ENCODE measurements at places on chromosomes 11 and 22. TPM values are rescaled to one million over a fixed set of nuclear protein-coding genes. Genes with fewer than 3 reads are reported as not detected.

Gene ARHGEF17
- 80.6 TPM for total RNA-seq

Gene GRIK4
- 0.74 TPM for total RNA-seq

Gene OR4D5
- total RNA-seq = not detected

Gene SLC22A8
- total RNA-seq = not detected

Gene BTG4
- not detected for total RNA-seq

Gene CCDC87
- 0.28 TPM for total RNA-seq

Gene IGF2
- total RNA-seq = 34.1 TPM

Gene GNAZ
- total RNA-seq = 0.86 TPM

Gene TH
- total RNA-seq = not detected

Gene KDELR3
- total RNA-seq = 28.6 TPM

Gene TEX54
- not detected for total RNA-seq

DNA sequence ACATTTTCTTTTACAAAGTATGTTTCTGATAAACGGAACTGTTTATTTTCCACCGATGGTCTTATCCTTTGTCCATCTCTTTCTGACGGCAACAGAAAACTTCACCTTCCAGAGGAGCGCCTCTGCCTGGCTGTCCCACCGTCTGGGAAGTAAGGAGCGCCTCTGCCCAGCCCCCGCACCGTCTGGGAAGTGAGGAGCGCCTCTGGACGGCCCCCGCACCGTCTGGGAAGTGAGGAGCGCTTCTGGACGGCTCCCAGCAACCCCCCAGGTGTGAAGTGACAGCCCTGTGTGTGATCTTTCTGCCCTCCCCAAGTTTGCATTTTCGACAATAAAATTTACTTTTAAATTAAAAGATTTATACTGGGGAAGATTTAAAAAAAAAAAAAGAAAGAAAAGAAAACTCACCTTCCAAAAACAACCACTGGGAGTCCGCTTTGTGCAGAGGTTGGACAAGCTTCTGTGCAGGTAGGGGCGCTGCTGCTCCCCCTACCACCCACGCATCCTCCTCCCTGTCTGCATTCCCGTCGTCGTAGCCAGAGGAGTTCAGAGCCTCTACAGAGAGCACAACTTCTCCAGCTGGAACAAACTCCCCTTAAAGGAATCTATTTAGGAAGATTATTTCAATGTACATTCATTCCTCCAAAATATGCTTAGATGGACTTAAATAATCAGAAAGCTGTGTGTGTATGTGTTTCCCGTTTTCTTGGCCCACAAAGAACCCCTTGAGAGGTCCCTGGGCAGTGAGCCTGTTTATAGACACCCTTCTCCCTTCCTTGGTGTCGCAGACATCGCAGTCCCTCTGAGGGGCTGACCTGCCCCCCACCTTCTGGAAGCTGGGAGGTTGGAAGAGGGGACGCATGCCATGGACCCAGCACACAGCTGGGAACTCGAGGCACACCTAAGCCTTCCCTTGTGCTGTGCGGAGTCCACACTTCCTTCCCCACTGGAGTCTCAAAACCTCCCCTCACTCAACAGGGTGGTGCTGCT is 849 bp upstream of the APOBEC3B start:
- H3K4me3 ChIP-seq = no peak overlapping the region
- H3K4me1 ChIP-seq = peaks cover 2% of the 10 kb centered on the region
- no peaks in the 10 kb centered on the region for H3K27me3 ChIP-seq

GRCh38 chr22:19118329-19118880 is 3.8 kb downstream of the DGCR2 start:
- peaks cover 9% of the 10 kb centered on the region for H3K4me1 ChIP-seq
- H3K4me3 ChIP-seq = no peak overlapping the region
- no peaks in the 10 kb centered on the region for H3K36me3 ChIP-seq
- no peak for DNase-seq
- H3K27me3 ChIP-seq = no peaks in the 10 kb centered on the region

GRCh38 chr11:111631024-111631665 is 28.9 kb downstream of the SIK2 start:
- no peak overlapping the region for H3K27ac ChIP-seq
- DNase-seq = no peak
- H3K4me3 ChIP-seq = no peak overlapping the region
- no peaks in the 10 kb centered on the region for H3K27me3 ChIP-seq

DNA sequence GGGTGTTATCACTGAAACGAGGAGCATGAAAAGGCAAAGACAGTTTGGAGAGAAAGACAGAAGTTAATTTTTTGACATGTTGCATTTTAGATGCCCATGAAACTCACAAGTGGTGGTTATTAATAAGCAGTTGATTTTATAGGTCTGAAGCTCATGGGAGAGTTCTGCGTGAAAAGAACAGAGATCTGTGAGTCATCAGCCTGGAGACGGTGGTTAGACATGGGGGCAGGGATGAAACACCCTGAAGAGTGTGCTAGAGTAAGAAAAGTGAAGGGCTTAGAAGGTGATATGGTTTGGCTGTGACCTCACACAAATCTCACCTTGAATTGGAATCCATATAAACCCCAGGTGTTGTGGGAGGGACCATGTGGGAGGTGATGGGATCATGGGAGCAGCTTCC is 289.1 kb upstream of the ISX start:
- no peak overlapping the region for H3K27ac ChIP-seq
- no peaks in the 10 kb centered on the region for H3K4me1 ChIP-seq
- no peak for DNase-seq

GRCh38 chr11:77075425-77075905 is 8.7 kb downstream of the CAPN5 start:
- no peak for DNase-seq
- H3K4me3 ChIP-seq = no peak overlapping the region
- H3K27me3 ChIP-seq = no peaks in the 10 kb centered on the region
- peaks cover 30% of the 10 kb centered on the region for H3K4me1 ChIP-seq

GRCh38 chr11:9344061-9344680 is 29.8 kb upstream of the TMEM41B start:
- no peak overlapping the region for H3K4me3 ChIP-seq
- H3K4me1 ChIP-seq = no peaks in the 10 kb centered on the region
- H3K27me3 ChIP-seq = no peaks in the 10 kb centered on the region
- no peaks in the 10 kb centered on the region for H3K36me3 ChIP-seq

- H3K27ac ChIP-seq = peak overlapping the region; percentile 72
- DNase-seq = peak; percentile 58
- H3K36me3 ChIP-seq = peaks cover 6% of the 10 kb centered on the region
- peaks cover 26% of the 10 kb centered on the region for H3K4me1 ChIP-seq
Observed at GRCh38 chr11:74932169-74932568, 16.7 kb downstream of the XRRA1 start.

DNA sequence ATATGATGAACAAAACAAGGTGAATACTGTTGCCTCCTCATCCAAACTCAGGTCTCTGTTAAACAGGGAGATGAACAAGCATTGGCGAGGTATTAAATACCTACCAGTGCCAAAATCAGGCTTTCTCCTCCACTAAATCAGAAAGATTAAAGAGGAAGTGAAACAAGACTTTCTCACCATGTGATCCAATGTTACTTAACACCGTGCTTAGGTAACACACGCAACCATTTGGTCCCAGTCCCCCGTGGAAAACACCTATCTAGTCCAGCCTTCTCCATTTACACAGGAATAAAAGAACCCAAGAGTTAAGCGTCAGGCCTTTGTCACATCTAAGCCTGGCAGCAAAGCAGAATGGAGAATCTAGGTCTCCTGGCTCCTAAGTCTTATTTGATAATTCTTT is 34.5 kb downstream of the TENM4 start:
- H3K4me1 ChIP-seq = no peaks in the 10 kb centered on the region
- no peak for DNase-seq
- H3K27ac ChIP-seq = no peak overlapping the region
- H3K4me3 ChIP-seq = no peak overlapping the region

GRCh38 chr11:125603207-125603606 is 10.6 kb downstream of the STT3A start:
- H3K27me3 ChIP-seq = no peaks in the 10 kb centered on the region
- no peak overlapping the region for H3K27ac ChIP-seq
- no peak for DNase-seq
- peaks cover 33% of the 10 kb centered on the region for H3K36me3 ChIP-seq
- no peak overlapping the region for H3K4me3 ChIP-seq
- H3K4me1 ChIP-seq = no peaks in the 10 kb centered on the region

DNA sequence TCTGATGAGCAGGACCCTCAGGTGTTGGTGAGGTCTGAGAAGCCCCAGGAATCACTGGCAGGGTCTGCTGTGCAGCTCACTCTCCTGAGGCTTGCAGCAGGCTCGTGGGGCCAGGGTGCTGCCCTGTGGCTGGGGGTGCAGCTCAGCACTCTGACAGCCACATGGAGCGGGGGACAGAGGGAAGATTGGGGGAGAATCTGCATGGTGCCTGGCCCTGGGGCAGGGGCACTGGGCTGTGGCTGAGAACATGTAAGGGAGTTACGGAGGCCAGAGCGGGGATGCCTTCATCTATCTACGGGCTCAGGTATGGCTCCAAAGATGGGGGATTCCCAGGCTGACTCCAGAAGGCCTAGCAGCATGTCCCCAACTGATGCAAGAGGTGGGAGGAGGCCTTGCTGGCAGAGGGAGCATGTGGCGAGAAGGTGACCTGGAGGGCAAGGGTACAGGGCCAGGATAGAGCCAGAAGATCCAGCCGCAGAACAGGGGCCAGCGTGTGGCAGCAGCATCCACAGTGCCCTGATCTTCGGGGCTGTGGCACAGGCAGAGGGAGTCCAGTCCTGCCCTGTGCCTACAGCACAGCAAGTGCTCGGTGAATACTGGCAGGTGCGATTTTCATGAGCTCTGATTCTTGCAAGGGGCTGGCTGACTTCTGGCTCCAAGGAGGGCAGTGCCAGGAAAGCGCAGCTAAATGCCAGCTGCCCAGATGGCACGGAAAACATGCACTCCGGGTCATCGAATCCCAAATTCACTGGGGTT is 184.7 kb downstream of the CTTN start:
- DNase-seq = no peak
- H3K36me3 ChIP-seq = no peaks in the 10 kb centered on the region
- no peak overlapping the region for H3K27ac ChIP-seq
- H3K4me3 ChIP-seq = no peak overlapping the region
- no peaks in the 10 kb centered on the region for H3K27me3 ChIP-seq

DNA sequence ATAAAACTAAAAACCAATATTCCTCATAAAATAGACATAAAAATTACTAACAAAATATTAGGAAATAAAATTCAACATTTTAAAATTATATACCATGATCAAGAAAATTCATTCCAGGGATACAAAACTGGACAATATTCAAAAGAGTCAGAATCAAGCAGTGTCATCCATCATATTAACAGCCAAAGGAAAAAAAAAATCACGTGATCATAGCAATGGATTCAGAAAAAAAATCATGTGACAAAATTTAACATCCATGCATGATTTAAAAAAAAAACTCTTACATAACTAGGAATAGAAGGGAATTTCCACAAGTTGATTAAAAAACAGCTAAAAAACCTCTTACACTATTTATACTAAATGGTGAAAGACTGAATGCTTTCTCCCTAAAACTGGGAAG is 95.3 kb upstream of the USP47 start:
- no peak overlapping the region for H3K4me3 ChIP-seq
- H3K27me3 ChIP-seq = no peaks in the 10 kb centered on the region
- no peaks in the 10 kb centered on the region for H3K36me3 ChIP-seq
- no peaks in the 10 kb centered on the region for H3K4me1 ChIP-seq
- no peak for DNase-seq

DNA sequence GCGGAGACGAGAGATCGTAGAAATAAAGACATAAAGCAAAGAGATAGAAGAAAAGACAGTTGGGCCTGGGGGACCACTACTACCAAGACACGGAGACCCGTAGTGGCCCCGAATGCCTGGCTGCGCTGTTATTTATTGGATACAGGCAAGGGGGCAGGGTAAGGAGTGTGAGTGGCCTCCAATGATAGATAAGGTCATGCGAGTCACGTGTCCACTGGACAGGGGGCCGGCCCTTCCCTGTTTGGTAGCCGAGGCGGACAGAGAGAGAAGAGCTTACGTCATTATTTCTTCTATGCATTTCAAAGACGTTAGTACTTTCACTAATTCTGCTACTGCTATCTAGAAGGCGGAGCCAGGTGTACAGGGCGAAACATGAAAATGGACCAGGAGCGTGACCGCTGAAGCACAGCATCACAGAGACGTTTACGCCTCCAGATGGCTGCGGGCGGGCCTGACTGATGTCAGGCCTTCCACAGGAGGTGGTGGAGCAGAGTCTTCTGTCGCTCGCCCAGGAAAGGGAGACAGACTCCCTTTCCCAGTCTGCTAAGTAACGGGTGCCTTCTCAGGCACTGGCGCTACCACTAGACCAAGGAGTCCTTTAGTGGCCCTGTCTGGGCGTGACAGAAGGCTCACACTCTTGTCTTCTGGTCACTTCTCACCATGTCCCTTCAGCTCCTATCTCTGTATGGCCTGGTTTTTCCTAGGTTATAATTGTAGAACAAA is 24.8 kb downstream of the PPP6R2 start:
- no peaks in the 10 kb centered on the region for H3K27me3 ChIP-seq
- no peak overlapping the region for H3K27ac ChIP-seq
- H3K36me3 ChIP-seq = no peaks in the 10 kb centered on the region
- no peak for DNase-seq
- no peak overlapping the region for H3K4me3 ChIP-seq

- no peaks in the 10 kb centered on the region for H3K4me1 ChIP-seq
- no peak overlapping the region for H3K27ac ChIP-seq
- H3K36me3 ChIP-seq = no peaks in the 10 kb centered on the region
- H3K27me3 ChIP-seq = peaks cover 22% of the 10 kb centered on the region
Observed at GRCh38 chr11:125207866-125208425, 43.4 kb downstream of the PKNOX2 start.

DNA sequence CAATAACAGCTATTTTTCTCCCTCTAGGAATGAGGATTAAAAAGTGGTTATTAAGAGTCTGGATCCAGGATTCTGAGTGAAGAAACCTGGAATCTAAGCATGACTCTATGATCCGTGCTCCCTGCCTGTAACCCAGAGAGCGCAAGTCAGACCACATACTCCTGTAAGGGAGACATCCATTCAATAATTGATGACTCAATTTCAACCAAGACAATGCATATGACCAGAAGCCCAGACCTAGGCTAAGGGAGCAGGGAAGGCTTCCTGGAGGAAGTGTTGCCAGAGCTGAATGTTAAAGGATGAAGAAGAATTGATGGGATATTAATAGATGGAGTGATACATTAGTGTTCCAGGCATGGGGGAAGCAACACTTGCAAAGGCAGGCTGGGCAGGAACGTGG is 13.8 kb upstream of the PAMR1 start:
- H3K36me3 ChIP-seq = no peaks in the 10 kb centered on the region
- H3K27ac ChIP-seq = no peak overlapping the region
- DNase-seq = no peak
- H3K4me1 ChIP-seq = no peaks in the 10 kb centered on the region
- H3K27me3 ChIP-seq = peaks cover 3% of the 10 kb centered on the region

GRCh38 chr11:120857508-120857907 is 166.4 kb upstream of the TBCEL start:
- DNase-seq = no peak
- H3K36me3 ChIP-seq = no peaks in the 10 kb centered on the region

GRCh38 chr11:120529214-120529613 is 17.7 kb downstream of the GRIK4 start:
- H3K27ac ChIP-seq = no peak overlapping the region
- no peak for DNase-seq
- no peaks in the 10 kb centered on the region for H3K36me3 ChIP-seq
- no peaks in the 10 kb centered on the region for H3K27me3 ChIP-seq

GRCh38 chr11:43119275-43119970 is 192.4 kb upstream of the API5 start:
- no peak overlapping the region for H3K27ac ChIP-seq
- no peaks in the 10 kb centered on the region for H3K36me3 ChIP-seq
- H3K4me1 ChIP-seq = no peaks in the 10 kb centered on the region
- no peak overlapping the region for H3K4me3 ChIP-seq
- no peaks in the 10 kb centered on the region for H3K27me3 ChIP-seq
- no peak for DNase-seq

GRCh38 chr22:17486313-17486712 is 77.0 kb upstream of the SLC25A18 start:
- H3K27ac ChIP-seq = no peak overlapping the region
- no peaks in the 10 kb centered on the region for H3K4me1 ChIP-seq
- no peaks in the 10 kb centered on the region for H3K27me3 ChIP-seq
- H3K36me3 ChIP-seq = no peaks in the 10 kb centered on the region
